ENCODE measurements at places on chromosomes 7 and 10. TPM values are rescaled to one million over a fixed set of nuclear protein-coding genes. Genes with fewer than 3 reads are reported as not detected.

Gene MAT1A
- 0.44 TPM for total RNA-seq

Gene FAM107B
- 5.1 TPM for total RNA-seq

- H3K27me3 ChIP-seq: no peaks in the 10 kb centered on the region
- DNase-seq: no peak
- H3K4me3 ChIP-seq: no peak overlapping the region
- no peaks in the 10 kb centered on the region for H3K36me3 ChIP-seq
- H3K27ac ChIP-seq: no peak overlapping the region
These were observed 44.9 kb downstream of the NPY start for GRCh38 chr7:24328894-24329293.

GRCh38 chr10:132302421-132303310 is 5.1 kb downstream of the STK32C start:
- H3K36me3 ChIP-seq: no peaks in the 10 kb centered on the region
- H3K4me1 ChIP-seq: peaks cover 13% of the 10 kb centered on the region
- DNase-seq: no peak
- H3K27ac ChIP-seq: no peak overlapping the region
- no peak overlapping the region for H3K4me3 ChIP-seq

DNA sequence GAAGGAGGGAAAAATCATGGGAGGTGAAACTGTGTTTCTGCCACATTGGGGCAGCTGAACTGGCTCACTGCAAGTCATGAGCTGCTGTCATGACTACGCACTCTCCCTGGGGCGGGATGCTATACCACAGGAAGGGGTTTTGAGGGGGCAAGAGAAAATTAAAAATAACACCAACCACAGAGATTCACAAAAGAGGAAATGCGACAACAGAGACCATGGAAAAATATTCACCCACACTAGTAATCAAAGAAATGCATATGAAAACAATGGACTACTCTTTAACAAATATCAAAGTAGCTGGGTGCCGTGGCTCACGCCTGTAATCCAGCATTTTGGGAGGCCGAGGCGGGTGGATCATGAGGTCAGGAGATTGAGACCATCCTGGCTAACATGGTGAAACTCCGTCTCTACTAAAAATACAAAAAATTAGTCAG is 65.2 kb upstream of the TM9SF3 start:
- no peaks in the 10 kb centered on the region for H3K27me3 ChIP-seq
- no peak overlapping the region for H3K4me3 ChIP-seq
- no peak for DNase-seq
- no peak overlapping the region for H3K27ac ChIP-seq
- no peaks in the 10 kb centered on the region for H3K4me1 ChIP-seq

DNA sequence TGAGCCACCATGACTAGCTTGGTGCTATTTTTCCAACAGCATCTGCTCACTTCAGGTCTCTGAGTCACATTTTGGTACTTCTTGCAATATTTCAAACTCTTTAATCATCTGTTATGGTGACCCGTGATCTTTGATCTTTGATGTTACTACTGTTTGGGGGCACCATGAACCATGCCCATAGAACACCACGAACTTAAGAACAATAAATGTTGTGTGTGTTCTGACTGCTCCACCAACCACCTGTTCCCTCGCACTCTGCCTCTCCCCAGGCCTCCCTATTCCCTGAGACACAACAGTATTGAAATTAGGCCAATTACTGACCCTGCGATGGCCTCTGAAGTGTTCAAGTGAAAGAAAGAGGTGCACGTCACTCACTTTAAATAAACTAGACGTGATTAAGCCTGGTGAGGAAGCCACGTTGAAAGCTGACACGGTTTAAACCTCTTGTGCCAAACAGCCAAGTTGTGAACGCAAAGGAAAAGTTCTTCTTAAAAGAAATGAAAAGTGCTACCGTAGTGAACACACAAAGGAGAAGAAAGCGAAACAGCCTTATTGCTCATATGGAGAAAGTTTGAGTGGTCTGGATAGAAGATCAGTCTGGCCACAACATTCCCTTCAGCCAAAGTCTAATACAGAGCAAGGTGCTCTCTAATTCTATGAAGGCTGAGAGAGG is 27.2 kb upstream of the ATP6V0A4 start:
- no peaks in the 10 kb centered on the region for H3K27me3 ChIP-seq
- no peak for DNase-seq
- H3K36me3 ChIP-seq: no peaks in the 10 kb centered on the region

DNA sequence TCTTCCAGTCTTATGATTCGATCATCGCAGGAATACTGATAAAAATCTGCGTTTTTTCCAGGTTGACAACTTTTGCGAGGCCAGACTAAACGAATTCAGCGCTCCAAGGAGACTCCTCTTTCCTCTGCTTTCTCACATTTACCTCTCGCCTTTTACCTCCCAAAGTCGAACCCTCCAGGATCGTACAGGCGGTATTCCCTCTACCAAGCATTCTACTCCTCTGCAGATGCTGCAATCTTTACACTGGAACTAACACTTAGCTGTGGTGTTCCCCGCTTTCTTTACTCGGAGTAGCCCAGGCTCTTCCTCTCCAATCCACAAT is 449 bp downstream of the NUDT5 start:
- no peaks in the 10 kb centered on the region for H3K27me3 ChIP-seq
- peaks cover 20% of the 10 kb centered on the region for H3K36me3 ChIP-seq
- peaks cover 22% of the 10 kb centered on the region for H3K4me1 ChIP-seq
- H3K27ac ChIP-seq: peak overlapping the region; percentile 97
